ENCODE measurements at places on chromosomes 7 and 10.

GRCh38 chr10:11337516-11337915 is 273.9 kb downstream of the USP6NL start:
- DNase-seq, result no peak

GRCh38 chr10:62017491-62017870 is 116.0 kb downstream of the ARID5B start:
- no peak for DNase-seq

GRCh38 chr10:14540611-14541010 is 209.9 kb upstream of the FRMD4A start:
- no peak for DNase-seq

GRCh38 chr7:41640487-41640886 is 62.4 kb downstream of the INHBA start:
- no peak for DNase-seq

GRCh38 chr7:143131781-143132180 is at the start of gene PIP:
Gene PIP, plus strand, starts transcription at chr7:143132077. Its CDS starts 40 bp downstream, at chr7:143132117.
- no peak for DNase-seq

- DNase-seq, result peak; percentile 60
Observed at GRCh38 chr7:116271963-116272886, 61.9 kb downstream of the TES start.

GRCh38 chr10:52491246-52491995 is 177.3 kb downstream of the DKK1 start:
- DNase-seq, result no peak

DNA sequence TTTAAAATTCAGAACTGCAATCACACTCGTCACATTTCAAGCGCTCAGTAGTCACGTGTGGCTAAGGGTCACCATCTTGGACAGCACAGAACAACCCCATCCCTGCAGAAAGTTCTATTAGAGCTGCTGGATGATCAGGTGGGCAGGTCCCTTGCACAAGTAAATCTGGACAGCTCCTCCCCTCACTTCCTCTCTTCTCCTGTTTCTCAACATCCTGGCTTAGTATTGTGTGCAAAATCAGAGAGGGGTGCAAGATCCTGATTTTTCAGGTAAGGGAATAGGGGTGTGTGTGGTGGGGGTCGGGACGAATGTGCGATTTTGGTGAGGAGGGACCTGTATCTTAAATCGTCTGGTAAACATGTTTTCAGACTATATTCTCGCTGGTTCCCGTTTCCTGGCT is at the start of gene GIMAP4:
Gene GIMAP4 (plus strand): TSS at position 222 of the 400 bp plus-strand sequence. CDS start 2,512 bp downstream, outside the sequence.
- peak; percentile 53 for DNase-seq

DNA sequence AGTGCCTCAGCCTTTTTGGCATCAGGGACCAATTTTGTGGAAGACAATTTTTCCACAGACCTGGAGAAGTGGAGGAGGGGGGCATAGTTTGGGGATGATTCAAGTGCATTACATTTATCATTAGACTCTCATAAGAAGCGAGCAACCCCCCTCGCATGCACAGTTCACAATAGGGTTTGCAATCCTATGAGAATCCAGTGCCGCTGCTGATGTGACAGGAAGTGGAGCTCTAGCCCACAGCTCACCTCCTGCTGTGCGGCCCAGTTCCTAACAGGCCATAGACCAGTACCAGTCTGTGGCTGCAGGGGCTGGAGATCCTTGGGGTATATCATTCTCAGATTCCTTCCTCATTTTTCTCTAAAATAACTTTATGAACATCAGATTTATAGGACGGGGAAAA is 50.8 kb downstream of the ATAD1 start:
- no peak for DNase-seq

DNA sequence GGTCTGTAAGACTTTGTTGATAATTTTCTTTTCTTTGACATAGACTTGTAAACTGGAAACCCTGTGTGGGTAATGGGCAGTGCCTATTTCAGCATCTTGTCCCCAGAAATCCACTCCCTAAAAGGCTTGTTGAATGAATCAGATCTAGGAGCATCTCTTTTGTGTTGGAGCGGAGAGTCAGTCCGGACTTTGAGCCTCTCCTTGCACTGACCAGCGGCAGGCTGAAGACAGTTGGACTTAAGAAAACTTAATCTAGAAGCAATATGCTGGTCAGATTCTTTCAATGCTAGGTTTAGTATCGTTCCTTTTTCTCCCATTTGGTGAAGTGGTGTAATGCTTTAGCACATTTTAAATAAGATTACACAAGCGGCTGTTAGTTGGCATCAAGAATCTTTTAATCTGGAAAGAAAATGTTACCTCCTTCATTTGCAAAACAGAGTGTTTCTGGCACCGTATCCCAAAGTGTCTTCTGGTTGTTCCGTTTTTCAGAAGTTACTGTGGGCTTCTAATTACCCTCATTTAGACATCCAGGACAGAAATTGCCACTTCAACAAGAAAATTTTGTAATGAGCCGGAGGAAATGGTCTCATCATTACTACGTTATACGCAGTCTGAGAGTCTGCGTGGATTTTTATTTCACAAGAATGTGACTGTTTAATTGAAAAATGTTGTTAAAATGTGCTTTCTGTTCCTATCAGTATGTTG is 74.7 kb downstream of the CUX1 start:
- DNase-seq, result no peak

DNA sequence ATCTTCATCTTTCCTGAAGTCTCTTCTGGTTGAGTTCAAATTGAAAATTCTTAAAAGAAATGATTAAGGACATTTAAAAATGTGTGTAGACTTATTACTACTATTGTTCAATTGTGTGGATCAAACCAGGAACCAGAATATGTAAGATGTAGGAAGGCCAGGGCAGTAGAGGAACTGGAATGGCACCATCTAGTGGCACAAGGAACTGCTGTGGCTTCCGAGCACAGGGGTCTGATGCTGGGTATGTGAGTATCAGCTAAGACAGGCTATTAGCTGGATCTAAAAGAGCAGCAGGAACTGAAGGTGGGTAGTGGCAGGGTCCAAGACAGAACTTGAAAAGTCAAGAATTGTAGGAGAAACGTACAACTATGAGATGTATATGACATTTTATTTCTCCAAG is 247.3 kb downstream of the SEMA3A start:
- DNase-seq, result peak; percentile 12

DNA sequence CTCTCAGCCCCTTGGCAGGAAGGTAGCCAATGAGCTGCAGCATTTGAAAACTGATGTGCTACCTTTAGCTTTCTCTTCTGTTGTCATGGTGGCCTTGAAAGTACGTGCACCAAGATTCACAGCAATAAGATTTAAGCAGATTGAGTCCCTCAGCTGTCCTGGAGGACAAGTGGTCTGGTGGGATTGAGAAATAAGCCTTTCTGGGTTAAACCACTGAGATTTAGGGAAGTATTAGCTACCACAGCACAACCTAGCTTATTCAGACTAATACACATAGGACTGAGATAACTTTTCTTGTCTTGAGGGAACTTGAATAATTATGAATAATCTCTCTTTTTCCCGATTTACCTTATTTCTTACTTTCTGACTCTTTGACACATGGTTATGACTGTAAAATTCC is 324.0 kb downstream of the PTEN start:
- DNase-seq, result no peak

GRCh38 chr7:119665796-119666195 is 607.2 kb upstream of the KCND2 start:
- no peak for DNase-seq

DNA sequence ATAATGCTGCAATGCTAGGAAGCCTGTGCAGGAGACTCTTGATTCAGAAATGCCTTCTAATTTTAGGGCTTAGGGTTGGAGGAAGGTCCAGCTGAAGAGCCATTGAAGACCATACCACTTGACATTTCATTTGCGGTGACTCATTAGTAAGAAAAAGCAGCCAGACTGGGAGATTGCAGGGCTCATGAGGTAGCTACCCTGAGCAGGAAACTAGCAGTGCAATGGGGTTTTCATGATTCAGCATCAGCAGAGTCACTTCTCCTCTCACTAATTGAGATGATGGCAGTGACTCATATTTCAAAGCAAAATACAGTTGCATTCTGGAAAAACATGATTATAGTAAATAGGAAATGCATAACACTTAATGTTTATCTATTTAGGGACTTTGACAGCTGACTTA is 434.1 kb downstream of the DNAJB9 start:
- no peak for DNase-seq

GRCh38 chr10:110446954-110447608 is 50.6 kb upstream of the DUSP5 start:
- DNase-seq, result no peak

GRCh38 chr7:20395511-20395910 is 64.8 kb downstream of the ITGB8 start:
- no peak for DNase-seq

- no peak for DNase-seq
Observed at GRCh38 chr10:74012480-74012879, 14.6 kb downstream of the VCL start.

- no peak for DNase-seq
Observed at GRCh38 chr10:32347363-32348022, 535 bp upstream of the EPC1 start.

DNA sequence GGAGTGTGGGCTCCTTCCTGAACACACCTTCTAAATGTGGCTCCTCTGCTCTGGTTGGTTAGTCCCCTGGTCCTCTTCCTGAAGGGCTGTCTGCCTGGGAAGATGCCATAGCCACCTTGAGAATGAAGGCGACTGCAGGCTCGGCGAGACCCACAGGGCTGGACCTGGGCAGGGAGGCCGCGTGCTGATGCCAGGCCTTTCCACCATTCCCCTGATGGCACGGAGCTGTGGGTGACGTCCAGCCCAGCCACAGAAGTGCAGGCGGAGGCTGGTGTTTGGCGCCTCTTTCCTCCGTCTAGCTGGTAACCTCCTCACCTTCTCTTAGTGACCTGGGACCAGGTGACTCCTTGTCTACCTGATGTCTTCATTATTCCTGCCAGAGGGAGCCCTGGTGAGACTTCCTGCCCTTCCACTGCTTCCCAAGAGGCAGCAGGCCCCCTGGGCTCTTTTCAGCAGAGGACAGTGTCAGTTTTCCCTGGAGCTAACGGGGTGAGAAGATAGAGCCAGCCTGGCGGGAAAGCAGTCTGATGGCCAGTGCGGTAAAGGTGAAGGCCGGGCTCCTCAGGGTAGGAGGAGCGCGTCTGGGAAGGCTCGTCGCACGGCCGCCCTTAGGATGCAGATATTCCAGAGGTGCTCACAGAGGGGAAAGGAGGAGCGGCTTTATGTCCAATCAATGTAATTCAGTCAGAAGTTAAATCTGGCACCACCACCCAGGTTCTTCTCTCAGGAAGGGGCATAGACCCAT is 34.9 kb downstream of the GBX1 start:
- no peak for DNase-seq

DNA sequence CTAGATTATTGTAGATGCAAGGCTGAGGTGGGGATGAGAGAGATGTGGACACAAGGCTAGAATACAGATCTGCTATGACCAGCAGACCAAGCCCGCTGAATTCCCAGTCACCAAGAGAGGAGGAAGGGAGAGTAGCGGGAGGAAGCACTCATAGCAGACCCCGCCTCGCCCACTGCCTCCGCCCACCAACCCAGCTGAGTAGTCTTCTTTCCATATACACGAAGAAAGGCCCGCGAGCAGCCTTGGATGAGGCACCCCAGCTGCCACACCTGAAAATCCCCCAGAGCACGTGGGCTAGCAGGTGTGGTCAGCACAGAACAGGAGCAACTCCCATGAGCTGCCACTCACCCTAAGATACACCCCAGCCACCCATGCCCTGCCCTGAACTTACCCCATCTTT is 7.9 kb upstream of the H2BK1 start:
- no peak for DNase-seq

GRCh38 chr7:123538897-123539296 is 4.5 kb upstream of the IQUB start:
- no peak for DNase-seq

DNA sequence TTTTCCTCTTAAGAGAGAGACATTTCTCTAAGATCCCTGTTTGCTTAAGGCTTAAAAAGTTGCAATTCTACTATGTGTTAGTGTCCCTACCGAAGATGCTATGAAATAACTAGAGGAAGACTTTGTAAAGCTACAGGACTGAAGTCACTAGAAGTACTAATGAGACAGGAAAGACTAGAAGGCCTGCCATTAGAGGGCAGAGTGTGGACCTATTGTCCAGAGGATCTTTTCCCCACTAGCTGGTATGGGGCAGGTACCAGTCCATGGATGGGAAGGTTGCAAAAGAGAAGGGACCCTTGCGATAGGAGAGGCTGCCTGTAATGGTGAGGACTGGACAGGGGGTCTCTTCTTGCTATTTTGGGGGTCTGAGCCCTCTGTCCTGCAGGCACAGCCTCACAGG is 178.1 kb downstream of the TMEM178B start:
- no peak for DNase-seq

DNA sequence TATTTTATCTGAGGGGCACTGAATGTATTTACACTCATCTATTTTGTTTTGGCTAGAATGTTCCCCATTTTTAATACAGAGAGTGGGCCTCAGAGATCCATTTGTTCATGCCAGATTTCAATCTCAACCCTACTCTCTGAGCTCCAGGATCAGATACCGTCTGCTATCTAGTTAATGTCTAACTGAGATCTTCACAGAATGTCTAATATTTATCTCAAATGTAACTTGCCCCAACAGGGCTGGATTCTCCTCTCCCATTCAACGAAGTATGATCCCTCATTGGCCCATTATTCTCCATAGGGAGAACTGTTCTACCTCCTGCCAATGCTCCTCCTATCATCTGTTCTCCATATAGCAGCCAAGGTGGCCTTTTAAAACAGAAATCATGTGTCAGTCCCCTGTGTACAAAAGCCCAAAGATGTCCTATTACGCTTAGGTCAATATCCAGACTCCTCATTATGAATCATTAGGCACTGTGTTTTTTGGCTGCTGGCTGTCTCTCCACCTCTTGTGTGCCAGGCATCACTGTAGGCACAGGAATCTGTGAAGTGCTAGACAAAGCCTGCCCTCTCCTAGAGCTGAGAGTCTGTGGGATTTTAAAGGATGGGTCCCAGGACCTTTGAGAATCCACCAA is 169.3 kb upstream of the AGK start:
- DNase-seq, result no peak

DNA sequence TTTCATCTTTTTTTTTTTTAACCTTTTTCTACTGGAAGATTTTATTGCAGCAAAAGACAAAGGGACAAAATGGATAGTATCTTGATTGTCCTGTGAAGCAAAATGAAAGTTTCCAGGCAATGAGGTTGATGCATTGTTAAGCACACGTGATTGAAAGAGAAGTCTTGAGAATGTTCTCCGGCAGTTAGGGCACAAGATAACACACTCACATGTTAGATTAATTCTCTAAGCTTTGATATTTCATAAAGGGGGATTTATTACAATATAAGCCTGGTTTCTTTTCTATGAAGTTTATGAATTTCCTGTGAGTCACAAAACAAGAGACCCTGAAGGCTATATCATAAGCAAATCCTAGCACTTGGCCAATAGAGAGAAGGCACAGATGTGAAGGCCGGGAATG is 93.4 kb upstream of the ARMC3 start:
- DNase-seq, result no peak

- DNase-seq, result no peak
Observed at GRCh38 chr7:104791080-104791479, 222.9 kb upstream of the KMT2E start.

- DNase-seq, result no peak
Observed at GRCh38 chr7:124536156-124536762, 229.3 kb downstream of the GPR37 start.

Data from activated CD4-positive, alpha-beta T cell treated with anti-CD3 and anti-CD28 coated beads, Interleukin-2, Interleukin-6, amounts not matched to agents 100 ng/mL and 50 ng/mL, durations not matched to agents 16 hours and 8 hours (primary cell).